Epithelial cell of proximal tubule (primary cell): ENCODE measurements at places on chromosomes 5 and 9. TPM values are rescaled to one million over a fixed set of nuclear protein-coding genes. Genes with fewer than 3 reads are reported as not detected.

DNA sequence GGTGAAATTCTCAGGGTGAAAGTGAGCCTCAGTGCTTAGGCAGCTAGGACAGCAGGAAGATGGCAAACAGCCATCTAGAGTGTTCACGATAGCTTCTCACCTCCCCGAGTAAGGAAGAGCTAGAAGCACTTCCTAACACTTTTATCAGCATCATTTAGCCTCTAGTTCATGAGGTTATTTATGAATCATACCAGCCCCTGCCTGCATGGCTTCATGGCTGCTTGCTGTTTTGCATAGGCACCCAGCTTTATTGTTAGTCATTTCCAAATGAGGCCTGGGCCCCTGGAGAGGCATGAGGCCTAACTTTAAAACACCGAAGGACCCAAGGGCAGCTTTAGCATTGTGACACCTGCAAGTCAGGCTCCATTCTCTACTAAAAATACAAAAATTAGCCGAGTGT, 134.9 kb upstream of the PANK3 start:
- no peak for DNase-seq

- no peak for DNase-seq
Observed at GRCh38 chr9:95004411-95005277, 278.1 kb downstream of the AOPEP start.

GRCh38 chr5:19987612-19988361, at the start of gene CDH18:
TSS of gene CDH18 (minus strand) at chr5:19988200. CDS start at chr5:19838986, 149,214 bp downstream.
- DNase-seq = no peak

DNA sequence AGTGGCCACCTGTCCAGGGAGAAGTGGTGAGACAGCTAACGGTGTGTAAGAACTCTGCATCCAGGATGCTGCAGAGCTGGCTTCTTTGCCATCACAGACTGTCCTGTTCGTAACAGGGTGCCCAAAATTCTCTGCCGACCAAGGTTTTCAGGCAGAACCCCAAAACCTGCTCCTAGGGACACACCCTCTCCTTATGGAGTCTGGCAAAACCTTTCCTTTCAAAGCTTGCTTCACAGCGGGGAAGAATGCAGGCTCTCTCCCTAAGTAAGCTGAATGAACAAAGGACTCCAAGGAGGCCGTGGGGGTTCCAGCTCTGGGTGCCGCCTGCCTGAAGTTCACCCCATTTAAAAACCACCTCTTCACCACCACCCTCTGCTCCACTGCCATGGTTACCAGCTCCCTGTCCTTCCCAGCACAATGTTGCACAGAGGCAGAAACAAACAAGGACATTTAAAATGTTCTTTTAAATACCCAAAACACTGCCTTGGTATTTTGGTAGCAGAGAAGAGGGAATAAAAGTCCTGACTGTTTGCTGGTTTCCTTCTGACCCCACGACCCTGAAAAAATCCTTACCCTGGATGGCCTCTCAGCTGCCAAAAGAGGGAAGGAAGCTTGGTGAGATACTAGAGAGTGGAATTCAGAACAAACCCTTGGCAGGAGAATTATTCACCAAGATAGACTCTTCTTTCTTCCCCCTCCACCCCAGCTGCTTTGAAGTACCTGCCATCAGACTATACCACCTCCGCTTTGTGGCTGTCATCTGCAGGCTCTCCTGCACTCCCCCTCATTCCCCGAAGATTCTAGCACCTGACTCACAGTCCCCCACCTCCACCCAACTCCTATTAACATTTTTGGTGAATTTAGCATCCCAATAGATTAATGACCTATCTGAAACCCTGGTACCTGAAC, 7.1 kb upstream of the KLF9 start:
- no peak for DNase-seq

DNA sequence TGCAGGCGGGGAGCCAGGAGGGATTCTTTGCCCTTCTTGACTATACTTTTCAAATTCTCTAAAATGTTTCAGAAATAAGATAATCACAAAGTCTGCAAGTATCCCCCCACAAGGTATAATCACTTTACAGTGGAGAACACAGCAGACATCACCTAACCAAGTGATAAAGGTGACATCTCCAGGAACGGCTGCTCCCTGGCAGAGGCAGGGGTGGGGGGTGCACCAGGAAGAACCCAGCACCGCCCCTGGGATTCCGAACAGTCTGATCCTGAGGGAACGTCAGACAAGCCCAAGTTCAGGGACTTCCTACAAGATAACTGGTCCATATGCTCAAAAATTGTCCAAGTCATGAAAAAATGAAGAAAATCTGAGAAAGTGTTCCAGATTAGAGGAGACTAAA, 85.4 kb downstream of the HSD17B3 start:
- no peak for DNase-seq

GRCh38 chr9:15421532-15421931, 1.1 kb upstream of the SNAPC3 start:
- DNase-seq = no peak

DNA sequence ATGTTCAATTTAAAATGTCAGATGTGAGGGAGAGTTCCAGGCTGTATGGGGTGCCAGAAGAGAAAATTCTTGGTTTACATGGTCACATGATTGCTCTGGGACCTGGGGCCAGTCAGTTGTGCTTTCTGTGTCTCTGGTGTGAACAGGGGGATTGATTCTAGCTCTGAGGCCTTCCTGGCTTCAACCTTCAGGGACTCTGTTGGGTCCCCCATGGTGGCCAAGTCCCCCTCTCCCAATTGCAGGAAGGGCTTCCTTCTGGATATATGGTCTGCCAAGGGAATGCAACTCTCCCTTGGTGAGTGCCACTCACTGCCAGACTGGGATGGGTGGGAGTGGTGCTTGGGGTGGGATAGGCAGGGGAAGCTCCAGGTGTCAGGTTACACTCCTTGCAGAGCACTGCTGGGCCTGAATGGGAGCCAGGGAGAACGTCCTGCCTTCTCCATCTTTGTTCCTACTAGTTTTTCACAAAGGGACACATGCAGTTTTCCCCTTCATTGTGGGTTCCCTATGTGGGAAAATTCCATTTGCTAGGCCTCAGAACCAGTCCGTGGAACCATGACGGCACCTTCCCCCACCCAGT, 153.2 kb downstream of the MELK start:
- DNase-seq = no peak

The PCDHB12 gene
- total RNA-seq = not detected in 2 replicates

- DNase-seq = no peak
Observed at GRCh38 chr9:21679432-21679831, 123.0 kb upstream of the MTAP start.

The SPACA9 gene
- 2.0 and 5.2 TPM in 2 replicates for total RNA-seq

DNA sequence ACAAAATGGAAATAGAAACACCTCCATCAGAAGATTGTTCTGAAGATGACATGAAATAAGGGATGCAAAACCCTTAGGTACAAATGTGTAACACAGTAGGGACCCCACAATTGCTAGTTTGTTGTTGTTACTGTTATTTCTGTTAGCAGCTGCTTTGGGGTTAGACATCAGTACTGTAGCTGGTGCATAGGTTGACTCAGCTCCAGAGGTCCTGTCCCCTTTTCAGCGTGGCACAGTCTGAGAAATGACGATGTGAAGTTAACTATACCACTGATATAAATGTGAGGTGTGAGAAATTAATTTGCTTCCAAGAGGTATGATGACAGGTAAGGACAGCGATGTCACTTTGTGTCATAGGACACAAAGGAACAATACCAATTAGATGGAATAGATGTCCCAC, 384.6 kb upstream of the KLF4 start:
- no peak for DNase-seq

DNA sequence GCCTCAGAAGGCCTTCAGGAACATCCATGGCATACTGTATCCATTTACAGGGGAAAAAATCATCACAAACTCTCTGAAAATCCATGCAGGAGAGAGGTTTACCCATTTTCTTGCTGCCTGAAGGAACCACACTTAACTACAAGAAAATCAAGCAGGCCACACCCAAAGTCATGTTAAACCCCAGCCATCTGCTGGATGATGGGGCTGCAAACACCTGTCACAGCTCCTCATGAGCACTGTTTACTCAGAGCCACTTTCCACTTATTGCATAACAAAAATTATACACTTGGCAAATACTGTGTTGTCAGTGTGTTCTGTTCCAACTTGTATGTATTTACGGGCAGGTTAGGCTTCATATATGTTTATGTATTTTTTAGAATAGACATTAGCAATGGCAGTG, 35.8 kb downstream of the PPIC start:
- DNase-seq = no peak

The ANKRD18B gene
- total RNA-seq = 3.1 and 3.4 TPM in 2 replicates

GRCh38 chr9:114050226-114050568, 27.9 kb downstream of the AMBP start:
- no peak for DNase-seq

- DNase-seq = no peak
Observed at GRCh38 chr9:125747765-125748445, 732 bp downstream of the PBX3 start.

The ARSB gene
- total RNA-seq = 16.5 and 16.7 TPM in 2 replicates

DNA sequence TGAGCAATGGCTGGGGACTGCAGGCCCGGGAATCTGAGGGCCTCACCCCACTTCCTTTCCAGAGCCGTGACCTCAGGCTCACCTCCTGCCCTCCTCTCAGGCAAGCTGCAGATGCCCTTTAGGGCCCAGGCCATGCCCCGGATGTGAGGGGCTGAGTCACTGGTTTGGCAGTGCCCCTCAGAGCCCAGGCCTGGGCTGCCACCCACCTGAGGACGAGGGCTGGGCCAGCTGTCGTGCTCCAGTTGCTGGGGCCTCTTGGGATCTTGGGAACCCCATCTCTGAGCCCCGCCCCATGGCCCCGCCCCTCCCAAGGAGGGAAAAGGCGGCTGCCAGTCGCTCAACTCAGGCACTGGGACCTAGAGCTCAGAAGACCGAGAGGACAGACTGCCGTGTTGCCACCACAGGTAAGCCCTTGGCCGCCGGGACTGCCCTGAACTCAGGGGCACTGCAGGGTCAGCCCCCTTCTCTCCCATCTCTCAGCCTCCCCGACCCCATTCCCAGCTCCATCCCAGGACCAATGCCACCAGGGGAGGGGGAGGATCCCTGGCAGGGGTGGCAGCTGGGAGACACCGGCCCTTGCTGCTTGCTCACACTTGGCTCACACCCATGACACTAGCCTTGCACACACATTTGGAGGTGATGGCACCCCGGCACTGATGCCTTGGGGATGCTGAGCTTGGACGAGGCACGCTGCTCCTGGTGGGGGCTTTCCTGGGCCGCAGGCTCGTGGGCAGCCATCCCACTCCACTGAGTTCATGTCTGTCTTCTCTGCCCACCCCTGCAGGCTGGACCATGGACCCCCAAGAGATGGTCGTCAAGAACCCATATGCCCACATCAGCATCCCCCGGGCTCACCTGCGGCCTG, at the start of gene CYSRT1:
Gene CYSRT1, plus strand, starts transcription at position 345 of the 865 bp plus-strand sequence. Its CDS starts 448 bp downstream, at position 793.
- no peak for DNase-seq

The HRCT1 gene
- 0.58 TPM in 1 of 2 replicates, not detected in the other for total RNA-seq

DNA sequence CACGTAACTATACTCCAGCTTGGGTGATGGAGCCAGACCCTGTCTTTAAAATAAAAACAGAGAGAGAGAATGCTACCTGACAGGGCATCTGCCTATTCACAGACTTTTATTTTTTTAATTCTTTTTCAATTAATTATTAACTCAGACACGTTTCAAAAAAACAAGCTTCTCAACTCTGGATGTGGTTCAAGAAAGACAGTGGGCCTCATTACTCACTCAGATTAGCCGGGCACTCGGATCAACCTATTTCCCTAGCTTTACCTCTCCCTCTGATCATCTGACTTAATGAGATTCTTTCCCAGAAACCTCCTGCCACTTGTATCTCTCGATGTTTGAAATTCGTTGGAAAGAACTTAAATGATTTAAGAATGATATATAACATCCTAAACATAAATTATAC, 134.1 kb downstream of the TRPM6 start:
- DNase-seq = peak; percentile 35

DNA sequence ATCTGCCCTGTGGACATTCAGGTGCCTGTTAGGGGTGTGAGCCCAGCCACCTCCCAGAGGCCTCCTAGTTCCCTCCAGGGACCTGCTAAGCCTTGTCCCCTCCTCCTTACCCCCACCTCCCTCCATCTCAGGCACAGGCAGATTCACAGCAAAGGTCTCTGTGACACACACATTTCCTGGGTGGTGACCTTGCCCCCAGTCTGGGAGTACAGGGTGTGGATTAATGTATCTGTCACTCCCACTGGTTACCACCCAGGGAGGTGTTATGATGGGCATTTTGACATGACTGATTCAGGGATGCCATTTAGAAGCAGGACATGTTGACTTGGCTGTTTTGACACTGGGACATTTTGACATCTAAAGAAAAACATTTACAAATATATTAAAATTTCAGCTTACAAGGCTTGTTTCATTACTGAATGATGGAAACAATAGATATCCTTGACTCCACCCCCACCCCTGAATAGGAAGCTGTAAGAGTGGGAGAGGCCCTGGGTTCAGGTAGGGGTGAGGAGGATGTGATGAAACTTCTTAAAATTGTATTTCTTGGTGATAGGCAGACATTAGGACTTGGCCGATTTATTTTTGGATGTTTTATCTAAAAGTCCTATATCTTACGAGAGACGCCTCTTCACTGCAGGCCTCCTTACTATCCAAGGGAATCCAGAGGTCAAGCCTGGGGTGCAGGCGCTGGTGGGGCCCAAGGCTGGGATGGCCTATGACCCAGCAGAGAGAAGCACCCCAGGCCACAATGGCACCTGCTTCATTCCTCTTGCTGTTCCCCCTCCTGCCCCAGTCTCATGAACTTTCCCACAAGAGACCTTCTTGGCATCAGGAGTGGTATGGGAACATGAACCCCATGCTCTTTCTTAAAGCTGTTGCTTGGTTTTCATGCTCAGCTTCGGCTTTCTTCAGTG, 101.9 kb downstream of the MACROH2A1 start:
- no peak for DNase-seq

DNA sequence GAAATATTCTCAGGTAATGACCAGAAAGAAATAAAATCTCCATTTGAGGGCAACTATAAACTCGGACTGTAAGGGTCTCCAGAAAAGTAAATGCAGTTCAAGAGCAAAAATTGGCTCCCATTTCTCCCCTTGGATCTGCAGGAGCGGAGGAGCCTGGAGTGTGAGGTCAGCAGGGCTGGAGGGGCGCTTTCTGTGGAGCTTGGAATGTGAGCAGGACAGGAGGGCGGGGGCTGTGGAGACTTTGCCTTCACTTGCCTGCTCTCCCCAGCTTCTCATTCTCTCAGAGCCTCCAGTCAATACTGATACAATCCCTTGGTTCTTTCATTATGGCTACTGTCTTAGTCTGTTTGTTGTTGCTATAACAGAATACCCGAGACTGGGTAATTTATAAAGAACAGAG, 162.8 kb upstream of the ANKH start:
- DNase-seq = no peak

The LCN9 gene
- total RNA-seq = not detected in 2 replicates

- DNase-seq = no peak
Observed at GRCh38 chr9:124008303-124008693, 3.3 kb upstream of the LHX2 start.

DNA sequence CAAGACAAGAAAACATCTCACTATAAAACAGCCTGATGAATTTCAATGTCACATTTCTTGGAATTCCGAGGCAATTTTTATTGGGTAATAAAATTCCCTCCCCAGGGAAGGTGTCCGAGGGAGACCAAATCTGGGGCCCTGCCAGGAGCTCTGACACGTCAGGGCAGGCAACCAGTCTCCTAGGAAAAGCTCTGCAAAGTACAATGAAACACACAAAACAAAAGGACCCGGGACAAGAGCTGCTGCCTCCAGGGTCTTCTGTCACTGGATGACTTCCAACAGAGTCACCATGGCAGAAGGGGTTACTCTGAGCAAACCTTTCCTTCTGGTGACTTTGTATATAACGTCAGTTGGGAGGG, 50.8 kb downstream of the SAXO1 start:
- DNase-seq = no peak

GRCh38 chr9:85055506-85056202, 386.1 kb downstream of the NTRK2 start:
- no peak for DNase-seq
